NCI-H1092 treated with DMSO at 0.1 percent for 48 hours (cell line): ENCODE measurements at places on chromosomes 2 and 18.

- no peak for DNase-seq
Observed at GRCh38 chr2:201769666-201770373, 10.9 kb downstream of the ALS2 start.

GRCh38 chr18:66759050-66759828 lies 155.3 kb upstream of the CDH19 start:
- DNase-seq: no peak

DNA sequence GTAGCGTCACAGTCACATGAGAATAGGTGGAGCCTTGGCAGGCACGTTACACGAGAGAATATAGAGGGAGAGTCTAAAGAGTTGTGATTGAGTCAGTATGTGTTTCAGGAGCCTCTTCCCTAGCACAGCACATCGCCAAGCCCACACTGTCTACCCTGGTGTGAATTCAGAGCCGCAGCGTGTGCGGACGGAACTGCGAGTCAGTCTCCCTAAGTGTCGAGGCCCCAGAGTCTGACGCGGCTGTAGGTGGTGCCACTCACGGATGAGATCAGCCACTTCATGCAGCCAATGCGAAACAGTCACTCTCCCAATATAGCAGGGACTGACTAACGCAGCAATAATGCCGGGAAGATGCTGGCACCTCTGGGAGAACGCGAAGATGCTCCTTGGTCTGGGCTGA lies 587.3 kb upstream of the ID2 start:
- no peak for DNase-seq

GRCh38 chr2:119544075-119544938 lies at the start of gene CFAP221:
CFAP221 (plus strand) TSS chr2:119544449; CDS start chr2:119546132, 1,683 bp downstream.
- peak; percentile 58 for DNase-seq

DNA sequence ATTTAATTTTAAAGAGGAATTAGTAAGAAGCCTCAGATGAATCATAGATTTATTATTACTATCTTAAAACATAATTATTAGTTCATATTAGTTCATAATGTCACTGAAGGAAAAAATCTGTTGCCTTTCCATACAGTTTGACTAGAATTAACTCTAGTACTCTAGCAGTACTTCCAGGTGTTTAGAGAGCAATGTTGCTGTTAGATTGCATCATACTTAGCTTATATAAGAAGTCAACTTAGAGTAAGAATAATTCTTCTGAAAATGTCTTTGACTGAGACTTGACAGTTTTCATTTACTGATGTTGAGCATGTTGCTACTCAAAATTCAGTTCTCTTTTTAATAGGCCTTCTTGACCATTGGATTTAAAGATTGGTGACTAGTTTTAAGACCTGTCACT lies 4.7 kb downstream of the RAB3GAP1 start:
- DNase-seq: no peak

- DNase-seq: no peak
Observed at GRCh38 chr2:110867078-110867477, 134.7 kb downstream of the ACOXL start.

GRCh38 chr2:96933305-96934181 lies 52.8 kb downstream of the FAM178B start:
- DNase-seq: peak; percentile 68

DNA sequence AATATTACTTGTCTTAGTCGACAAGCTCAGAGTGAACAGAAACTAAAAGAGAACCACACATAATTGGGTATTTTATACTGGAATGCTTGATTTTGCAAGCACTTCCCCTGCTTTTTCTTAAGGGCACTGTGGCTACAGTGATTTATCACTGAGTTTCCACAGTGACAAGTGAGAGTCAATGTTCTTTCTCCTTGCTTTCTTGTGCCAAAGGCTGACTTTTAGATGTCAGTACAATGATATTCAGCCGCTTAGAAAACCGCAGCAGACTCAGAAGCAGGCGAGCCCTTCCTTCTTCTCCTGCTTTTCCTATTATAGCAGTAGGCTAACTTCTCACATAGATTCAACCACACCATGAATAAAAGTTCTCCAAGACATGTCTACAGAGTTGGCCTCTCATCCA lies 1603.6 kb upstream of the NXPH2 start:
- DNase-seq: no peak

DNA sequence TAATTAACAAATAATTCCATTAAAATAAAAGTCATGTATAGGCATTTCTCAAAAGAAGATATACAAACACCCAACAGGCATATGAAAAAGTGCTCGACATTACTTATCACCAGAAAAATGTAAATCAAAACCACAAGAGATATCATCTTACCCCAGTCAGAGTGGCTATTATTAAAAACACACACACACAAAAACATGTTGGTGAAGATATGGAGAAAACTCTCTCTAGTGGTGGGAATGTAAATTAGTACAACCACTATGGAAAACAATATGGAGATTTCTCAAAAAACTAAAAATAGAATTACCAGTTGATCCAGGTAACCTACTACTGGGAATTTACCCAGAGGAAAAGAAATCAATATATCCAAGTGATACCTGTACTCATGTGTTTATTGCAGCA lies 966.3 kb upstream of the POU3F3 start:
- DNase-seq: no peak

- peak; percentile 29 for DNase-seq
Observed at GRCh38 chr2:144567745-144568144, 47.8 kb upstream of the ZEB2 start.

DNA sequence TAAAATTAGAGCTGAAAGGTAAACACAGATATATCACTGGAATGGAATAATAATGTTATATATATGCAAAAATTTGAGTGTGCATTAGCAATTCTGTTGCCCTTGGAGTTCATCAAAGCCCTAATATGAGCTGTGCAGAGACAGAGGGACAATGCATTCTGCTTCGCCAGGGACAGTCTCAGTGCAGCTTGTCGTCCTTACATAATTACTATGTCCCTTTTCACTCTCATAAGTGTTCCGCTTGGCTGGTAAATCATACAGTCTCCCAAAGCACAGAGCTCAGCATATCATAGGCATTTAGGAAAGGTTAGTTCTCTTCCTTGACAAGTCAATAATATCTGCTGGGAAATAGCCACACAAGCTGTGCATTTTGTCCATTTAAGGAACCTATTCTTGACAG lies 30.7 kb downstream of the MAPK4 start:
- DNase-seq: peak; percentile 68

GRCh38 chr2:130351711-130352110 lies 4.1 kb upstream of the PTPN18 start:
- DNase-seq: no peak

DNA sequence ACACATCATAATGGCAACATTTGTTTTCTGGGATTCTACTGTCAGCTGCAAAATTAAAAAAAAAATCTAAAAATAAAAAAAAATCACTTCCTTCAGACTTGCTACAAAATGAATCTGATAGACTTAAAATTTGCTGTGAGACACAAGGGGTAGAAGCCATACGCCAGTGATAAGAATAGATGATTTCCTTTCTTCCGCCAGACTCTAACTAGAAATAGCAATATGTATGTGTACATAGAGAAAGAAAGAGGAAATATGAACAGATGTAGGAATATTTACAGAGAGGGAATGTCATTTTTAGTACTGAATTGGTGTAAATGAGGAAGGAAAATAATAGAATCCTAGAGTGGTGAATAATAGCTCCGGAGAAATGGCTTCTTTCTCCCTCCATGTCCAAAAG lies 574.2 kb downstream of the DCC start:
- DNase-seq: no peak

- DNase-seq: no peak
Observed at GRCh38 chr2:38163006-38163405, 87.1 kb upstream of the CYP1B1 start.

DNA sequence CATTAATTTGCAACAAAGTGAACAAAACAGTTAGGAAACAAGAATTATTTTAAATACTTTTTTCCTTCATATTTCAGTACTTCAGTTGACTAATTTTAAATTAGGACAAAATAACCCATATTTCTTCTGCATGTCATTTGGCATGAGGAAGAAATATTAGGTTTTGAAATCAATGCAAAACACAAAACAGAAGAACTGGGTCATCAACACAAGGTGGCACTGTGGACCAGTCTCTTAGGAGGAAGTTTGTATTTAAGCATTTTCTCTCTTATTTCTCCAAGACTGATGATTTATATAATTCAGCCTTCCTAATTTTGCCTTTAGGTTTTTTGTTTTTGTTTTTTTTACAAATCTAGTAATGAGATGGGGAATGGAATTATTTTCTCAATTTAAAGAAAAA lies 352.8 kb upstream of the KCNH7 start:
- DNase-seq: peak; percentile 16

- DNase-seq: no peak
Observed at GRCh38 chr2:23215016-23215415, 170.0 kb upstream of the KLHL29 start.

- peak; percentile 51 for DNase-seq
Observed at GRCh38 chr2:164015328-164016123, 279.7 kb upstream of the FIGN start.

DNA sequence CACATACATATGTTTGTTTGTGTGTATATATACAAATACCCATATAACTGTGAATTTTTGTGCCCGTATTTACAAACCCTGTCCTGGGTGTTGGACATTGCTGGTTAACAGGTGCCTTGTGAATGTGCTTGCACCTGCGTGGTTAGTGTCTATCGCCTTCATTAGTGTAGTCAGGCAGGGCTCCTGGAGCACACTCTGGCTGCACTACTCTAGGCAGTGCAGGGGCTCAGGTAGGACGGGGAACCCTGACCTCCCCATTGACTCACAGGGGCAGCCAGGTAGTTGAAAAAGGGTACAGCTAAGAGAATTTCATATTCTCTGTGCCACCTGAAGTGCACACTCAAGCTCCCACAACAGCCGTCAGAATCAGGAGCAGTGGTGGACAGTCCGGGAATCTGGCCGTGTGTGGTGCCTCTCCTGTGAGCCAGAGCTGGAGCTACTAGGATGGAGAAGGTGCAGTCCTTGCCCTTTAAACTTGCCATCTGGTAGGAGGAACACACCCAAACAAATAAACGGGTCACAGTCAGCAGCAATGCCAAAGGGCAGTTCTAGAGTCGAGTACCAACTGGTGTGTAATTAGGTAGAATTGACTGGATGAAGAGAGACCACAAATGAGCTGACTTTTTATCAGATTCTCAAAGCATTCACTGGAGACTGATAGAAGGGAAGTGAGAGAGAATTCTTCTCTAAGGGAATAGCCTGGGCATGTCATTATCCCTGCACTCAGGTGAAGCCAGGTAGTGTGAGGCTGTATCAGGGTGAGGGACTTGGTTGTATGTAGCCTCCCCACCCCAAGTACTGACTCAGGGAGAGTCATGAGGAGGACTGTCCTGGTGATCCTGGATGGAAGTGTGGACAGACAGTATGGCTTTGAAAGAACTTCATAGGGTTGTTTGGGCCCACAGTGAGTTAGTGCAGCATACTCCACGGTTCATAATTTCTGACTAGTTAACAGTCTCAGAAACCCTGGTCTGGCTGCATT lies 44.1 kb downstream of the FARP2 start:
- DNase-seq: no peak

DNA sequence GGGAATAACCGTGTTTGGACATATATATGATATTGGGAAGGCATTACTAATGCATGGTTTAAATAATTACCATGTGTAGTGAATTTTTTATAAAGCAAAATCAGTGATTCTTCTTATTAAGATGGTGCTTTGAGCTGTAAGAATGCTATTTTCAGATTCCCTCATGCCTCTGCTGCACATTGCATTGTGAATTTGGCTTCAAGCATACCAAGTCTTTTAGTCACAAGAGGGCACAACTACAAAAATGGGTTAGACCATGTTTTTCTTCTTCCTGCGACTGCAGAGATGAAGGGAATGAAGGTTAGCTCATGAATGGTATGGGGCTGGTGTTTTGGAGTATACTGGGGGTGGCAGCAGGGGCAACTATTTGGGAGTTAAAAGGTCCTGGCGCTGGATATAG lies 320.1 kb downstream of the SLC4A3 start:
- DNase-seq: no peak

DNA sequence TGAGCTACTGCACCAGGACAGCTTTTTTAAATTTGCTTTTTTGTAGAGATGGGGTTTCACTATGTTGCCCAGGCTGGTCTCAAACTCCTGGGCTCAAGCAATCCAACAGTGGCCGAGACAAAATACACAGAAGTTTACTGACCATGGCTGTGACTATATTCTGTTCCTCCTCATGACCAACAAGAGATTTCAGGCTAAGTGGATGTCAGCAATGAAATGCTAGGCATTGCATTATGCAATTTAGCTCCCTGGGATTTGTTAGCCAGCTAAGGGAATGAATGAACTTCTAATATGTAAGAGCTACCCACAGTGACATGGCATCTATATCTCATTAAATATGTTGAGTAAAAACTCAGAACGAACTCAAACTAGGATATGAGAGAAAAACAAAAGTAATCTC lies 81.9 kb upstream of the MBOAT2 start:
- DNase-seq: no peak

DNA sequence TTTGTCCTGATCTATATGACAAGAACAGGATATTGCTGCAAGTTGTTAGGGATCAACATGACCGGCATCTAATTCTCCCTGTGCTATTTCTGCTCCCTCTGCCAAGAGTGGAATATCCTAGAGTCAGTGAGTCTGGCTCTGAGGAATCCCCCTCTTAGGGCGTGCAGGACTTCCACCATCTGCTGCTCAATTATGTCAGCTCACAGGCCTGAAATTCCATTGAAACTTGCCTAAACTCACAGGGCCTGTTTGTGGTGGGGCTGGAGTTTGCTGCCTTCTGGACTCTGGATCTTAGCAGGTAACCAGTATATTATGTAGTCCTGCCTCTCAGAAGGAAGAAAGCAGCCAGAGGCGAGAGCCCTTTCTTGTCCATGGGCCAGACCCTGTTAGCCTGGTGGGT lies 323.0 kb downstream of the TSN start:
- DNase-seq: no peak

DNA sequence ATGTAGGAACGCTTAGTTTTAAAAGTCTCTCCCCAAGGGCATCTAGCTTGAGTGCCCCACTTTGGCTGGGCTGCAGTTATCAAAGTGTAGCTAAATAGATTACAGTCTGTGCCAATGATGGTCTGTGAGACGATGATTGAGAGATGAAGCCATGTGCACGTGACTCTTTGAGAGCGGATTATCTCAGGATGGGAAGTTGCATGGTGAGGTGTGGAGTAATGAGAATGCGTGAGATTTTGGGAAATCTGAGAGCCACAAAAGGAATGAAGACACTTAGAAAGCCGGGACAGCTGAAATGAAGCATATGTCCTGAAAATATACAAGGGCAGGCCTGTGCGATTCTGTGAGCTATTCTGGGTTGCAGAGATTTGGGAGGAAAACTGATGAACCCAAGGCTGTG lies 370.0 kb downstream of the TGIF1 start:
- DNase-seq: no peak

DNA sequence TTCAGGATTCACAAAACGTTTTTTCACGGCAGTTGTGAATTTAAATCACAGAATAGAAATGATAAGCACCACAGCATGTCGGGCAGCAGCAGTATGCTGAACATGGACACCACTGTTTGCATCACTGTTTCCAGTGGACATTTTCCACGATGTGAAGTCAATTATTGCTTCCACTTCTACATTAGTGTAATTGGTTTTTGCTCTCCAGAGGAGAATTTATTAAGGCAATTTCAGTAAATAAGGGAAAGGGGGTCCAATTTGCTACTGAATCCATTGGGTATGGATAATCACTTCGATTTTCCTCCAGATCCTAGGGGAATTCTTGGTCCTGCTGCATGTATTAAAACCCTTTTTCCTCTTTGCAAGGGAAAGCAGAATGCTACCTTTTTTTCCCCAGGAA lies 30.2 kb upstream of the VWC2L start:
- DNase-seq: no peak

- DNase-seq: no peak
Observed at GRCh38 chr2:109212836-109213563, 84.0 kb downstream of the SH3RF3 start.

GRCh38 chr2:204135752-204136151 lies 199.2 kb downstream of the ICOS start:
- DNase-seq: no peak
